ENCODE measurements at places on chromosomes 4 and X.

DNA sequence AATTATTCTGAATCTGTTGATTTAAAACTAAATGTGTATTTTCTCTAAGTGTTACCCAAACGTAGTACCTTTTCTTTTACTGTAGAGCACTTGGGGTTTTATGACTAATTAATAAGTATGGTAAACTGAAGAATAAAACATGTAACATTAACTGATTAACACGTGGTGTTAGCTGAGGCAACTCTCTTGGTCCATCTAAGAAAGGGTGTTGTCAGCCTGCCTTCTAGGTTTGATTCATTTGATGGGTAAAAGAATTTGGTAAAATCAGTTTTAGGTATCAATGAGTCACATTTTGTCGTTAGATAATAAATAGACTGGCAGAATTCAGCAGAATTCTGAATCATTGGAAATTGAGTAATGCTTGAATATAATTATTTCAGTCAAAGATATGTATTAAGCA lies 99.7 kb downstream of the AFF1 start:
- peaks cover 99% of the 10 kb centered on the region for H3K4me1 ChIP-seq
- H3K36me3 ChIP-seq: no peaks in the 10 kb centered on the region
- H3K27me3 ChIP-seq: no peaks in the 10 kb centered on the region
- DNase-seq: no peak

DNA sequence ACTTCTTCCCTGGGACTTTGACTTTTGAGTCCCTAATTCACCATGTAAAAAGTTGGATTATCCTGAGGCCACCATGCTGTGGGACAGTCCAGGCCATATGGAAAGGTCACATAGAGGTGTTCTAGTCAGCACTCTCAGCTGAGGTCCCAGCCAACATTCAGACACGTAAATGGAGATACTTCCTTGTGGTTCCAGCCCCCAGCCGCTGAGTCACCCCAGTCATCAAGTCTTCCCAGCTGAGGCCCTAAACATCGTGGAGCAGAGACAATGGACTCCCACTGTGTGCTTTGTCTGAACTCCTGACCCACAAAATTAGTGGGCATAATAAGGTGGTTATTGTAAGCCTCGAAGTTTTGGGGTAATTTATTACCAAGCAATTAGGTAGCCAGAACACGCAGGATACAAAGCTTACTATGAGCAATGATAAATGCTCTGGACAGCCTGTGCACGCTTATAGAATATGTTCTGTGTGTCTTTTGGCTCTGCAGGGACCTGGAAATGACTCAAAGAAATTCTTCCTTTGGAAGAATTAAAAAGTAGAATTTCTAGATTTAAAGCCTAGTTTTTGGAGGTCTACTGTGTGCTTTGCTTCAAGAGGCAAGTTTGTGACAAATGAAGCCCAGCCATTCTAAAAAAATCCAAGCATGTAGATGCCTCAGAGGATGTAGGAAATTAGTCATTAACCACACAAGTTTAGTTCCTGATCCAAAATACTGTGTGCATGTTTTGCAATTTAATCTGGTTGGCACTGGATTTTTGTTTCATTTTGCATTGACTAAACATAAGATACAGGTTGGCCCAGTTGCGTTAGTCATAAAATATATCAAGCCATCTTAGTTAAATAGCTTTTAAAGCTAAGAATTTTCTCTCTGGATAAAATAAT lies 33.2 kb upstream of the SLC9A7 start:
- H3K27me3 ChIP-seq: no peaks in the 10 kb centered on the region
- no peak overlapping the region for H3K27ac ChIP-seq
- H3K4me3 ChIP-seq: no peak overlapping the region
- DNase-seq: no peak

GRCh38 chr4:1991087-1991486 lies 17.7 kb downstream of the NELFA start:
- H3K36me3 ChIP-seq: no peaks in the 10 kb centered on the region
- H3K27ac ChIP-seq: no peak overlapping the region
- DNase-seq: no peak
- H3K27me3 ChIP-seq: no peaks in the 10 kb centered on the region

GRCh38 chr4:152460488-152460887 lies 75.4 kb downstream of the FBXW7 start:
- no peak for DNase-seq
- H3K27me3 ChIP-seq: no peaks in the 10 kb centered on the region
- H3K36me3 ChIP-seq: no peaks in the 10 kb centered on the region
- H3K27ac ChIP-seq: no peak overlapping the region

DNA sequence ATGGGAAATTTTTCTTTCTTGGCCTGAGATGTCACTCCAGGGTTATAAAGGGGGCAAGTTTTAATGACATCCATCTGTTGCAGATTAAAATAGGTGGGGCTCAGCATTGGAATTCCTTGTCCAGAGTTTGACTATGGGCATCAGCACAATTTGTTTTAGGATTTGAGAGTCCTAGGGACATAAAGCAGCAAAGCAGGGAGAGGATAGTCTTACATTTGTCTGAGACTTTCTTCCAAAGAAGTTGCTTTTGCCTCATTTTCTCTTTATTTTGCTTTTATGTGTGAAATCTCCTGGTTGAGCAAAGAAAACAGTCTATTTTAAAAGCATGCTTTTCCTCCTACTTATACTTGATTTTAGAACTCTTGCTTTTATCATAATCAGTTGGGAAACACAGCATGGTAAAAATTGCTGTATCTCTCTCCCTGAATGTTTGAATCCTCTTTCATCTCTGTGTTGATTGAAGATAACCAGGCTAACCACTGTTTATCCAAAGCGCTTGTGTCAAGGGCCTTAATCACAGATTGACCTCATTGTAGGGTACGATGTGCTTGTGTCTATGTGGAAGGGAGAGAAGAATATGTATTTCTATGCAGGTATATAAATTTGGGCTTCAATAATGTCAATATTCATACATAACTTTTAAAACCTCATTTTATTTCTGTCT lies 121.5 kb downstream of the ANK2 start:
- no peak for DNase-seq
- peak overlapping the region; percentile 37 for H3K27ac ChIP-seq
- peaks cover 6% of the 10 kb centered on the region for H3K4me1 ChIP-seq
- no peaks in the 10 kb centered on the region for H3K27me3 ChIP-seq

DNA sequence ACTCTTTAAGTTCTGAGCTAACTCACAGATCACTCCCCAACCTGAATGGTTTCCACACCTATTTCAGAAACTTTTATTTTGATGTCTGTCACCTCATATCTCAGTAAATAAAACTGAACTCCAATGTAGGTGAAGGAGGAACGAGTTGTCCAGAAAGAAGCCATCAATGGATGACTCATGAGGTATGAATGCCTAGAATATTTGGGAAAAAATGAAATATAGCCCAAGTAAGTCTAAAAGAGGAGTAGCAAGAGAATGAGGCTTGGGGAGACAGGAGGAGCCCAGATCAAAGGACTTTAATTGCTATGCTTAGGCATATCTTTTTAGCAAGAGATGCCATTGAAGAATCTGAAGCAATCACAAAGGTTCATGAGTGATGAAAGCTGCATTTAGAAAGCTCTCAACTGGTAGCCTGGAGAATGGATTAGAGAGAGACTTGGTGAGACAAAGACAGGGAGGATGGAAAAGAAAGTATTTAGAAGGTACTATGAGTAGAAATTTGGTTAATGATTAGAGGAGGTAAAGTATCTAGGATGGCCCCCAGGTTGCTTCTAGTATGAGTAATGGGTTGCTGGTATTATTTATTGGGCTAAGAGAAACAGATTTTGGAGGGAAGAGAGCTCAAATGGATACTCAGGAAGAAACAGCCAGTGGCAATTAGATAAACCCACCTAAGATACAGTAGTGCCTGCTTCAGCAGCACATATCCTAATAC lies 39.4 kb downstream of the NOCT start:
- no peaks in the 10 kb centered on the region for H3K36me3 ChIP-seq
- H3K27ac ChIP-seq: no peak overlapping the region
- H3K4me3 ChIP-seq: no peak overlapping the region

DNA sequence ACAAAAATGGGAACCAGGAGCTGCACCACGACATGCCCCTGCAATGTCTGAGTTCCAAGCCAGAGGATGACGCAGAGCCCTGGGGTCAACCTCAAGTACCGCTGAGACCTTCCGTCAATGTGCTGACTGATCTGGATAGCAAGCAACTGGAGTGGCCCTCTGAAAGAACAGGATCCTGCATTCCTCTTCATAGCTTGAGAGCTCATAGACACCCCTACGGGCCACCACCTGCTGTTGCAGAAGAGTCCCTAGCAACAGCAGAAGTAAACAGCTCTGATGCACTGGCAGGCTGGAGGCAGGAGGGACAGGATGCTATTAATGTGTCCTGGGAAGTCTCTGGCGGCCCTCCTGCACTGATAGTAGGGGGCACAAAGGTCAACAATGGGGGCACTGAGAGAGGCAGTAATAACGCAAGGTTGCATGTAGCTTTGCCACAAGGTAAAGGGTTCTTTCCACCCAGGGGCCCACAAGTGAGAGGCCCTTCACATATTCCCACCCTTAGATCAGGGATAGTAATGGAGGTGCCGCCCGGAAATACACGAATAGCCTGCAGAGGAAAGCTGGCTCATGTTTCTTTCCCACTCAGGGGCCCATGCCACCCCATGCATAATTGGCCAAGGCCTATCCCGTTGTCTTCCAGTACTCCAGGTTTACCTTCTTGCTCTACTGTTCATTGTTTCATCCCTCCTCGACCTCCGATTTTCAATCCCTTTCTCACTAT lies 1.3 kb downstream of the PRR32 start:
- H3K4me3 ChIP-seq: no peak overlapping the region
- H3K36me3 ChIP-seq: no peaks in the 10 kb centered on the region
- no peak for DNase-seq
- H3K27me3 ChIP-seq: no peaks in the 10 kb centered on the region
- H3K27ac ChIP-seq: no peak overlapping the region
- H3K4me1 ChIP-seq: no peaks in the 10 kb centered on the region

- H3K4me1 ChIP-seq: no peaks in the 10 kb centered on the region
- no peaks in the 10 kb centered on the region for H3K27me3 ChIP-seq
- DNase-seq: no peak
- H3K27ac ChIP-seq: no peak overlapping the region
- peak overlapping the region; percentile 32 for H3K4me3 ChIP-seq
Observed at GRCh38 chr4:139633661-139634060, 32.0 kb upstream of the MGST2 start.

DNA sequence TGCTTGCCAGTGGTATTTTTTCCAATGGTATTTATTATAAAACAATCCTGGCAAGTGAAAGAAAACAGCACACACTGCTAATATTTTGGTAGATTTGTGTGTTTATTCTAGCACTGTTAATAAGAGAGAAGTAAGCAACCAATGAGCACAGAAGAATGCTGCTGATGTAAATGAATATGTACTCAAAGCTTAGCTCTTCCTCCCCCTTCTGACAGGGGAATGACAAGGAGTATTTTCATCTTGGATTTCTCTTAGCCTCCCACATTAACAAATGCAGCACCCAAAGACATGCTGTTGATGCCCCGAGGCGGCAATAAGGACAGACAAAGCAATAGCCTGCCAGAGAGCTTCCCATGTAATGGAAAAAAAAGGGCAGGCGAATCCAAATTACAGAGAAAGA lies 18.6 kb downstream of the ARHGAP6 start:
- H3K4me1 ChIP-seq: no peaks in the 10 kb centered on the region
- H3K4me3 ChIP-seq: no peak overlapping the region
- no peaks in the 10 kb centered on the region for H3K36me3 ChIP-seq
- DNase-seq: no peak

DNA sequence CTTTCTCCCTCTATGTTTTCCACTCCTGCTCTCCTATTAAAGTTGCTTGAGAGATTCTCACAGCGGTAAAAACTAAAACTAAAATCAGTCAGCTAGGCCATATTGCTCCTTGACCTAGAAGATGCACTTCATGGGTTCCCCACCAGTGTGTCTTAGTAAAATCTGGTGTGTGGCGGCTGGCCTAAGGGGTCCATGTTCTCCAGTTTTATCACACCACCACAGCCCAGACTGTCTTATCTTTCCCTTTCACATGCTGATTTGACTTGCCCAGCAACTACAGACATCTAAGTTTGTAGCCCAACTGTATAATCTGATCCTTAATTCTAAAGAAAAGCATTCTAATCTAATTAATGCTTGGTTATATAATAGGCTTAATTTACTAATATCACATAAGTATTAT lies 68.0 kb downstream of the ATP8A1 start:
- no peaks in the 10 kb centered on the region for H3K4me1 ChIP-seq
- no peak overlapping the region for H3K4me3 ChIP-seq
- no peaks in the 10 kb centered on the region for H3K36me3 ChIP-seq
- no peak overlapping the region for H3K27ac ChIP-seq
- DNase-seq: no peak

GRCh38 chr4:12036450-12036849 lies 607.8 kb upstream of the HS3ST1 start:
- H3K36me3 ChIP-seq: no peaks in the 10 kb centered on the region
- H3K4me1 ChIP-seq: no peaks in the 10 kb centered on the region
- no peak overlapping the region for H3K27ac ChIP-seq

GRCh38 chr4:71923070-71923469 lies 108.7 kb upstream of the NPFFR2 start:
- H3K27ac ChIP-seq: no peak overlapping the region
- no peak for DNase-seq
- no peaks in the 10 kb centered on the region for H3K36me3 ChIP-seq
- no peak overlapping the region for H3K4me3 ChIP-seq
- H3K4me1 ChIP-seq: no peaks in the 10 kb centered on the region

- no peak for DNase-seq
- no peaks in the 10 kb centered on the region for H3K4me1 ChIP-seq
- no peaks in the 10 kb centered on the region for H3K27me3 ChIP-seq
- no peak overlapping the region for H3K4me3 ChIP-seq
Observed at GRCh38 chrX:41722214-41722613, 1.8 kb upstream of the GPR82 start.

- no peaks in the 10 kb centered on the region for H3K27me3 ChIP-seq
- no peaks in the 10 kb centered on the region for H3K4me1 ChIP-seq
- no peak overlapping the region for H3K27ac ChIP-seq
- H3K4me3 ChIP-seq: no peak overlapping the region
- no peak for DNase-seq
- H3K36me3 ChIP-seq: no peaks in the 10 kb centered on the region
Observed at GRCh38 chr4:25442863-25443307, 65.8 kb downstream of the ANAPC4 start.

DNA sequence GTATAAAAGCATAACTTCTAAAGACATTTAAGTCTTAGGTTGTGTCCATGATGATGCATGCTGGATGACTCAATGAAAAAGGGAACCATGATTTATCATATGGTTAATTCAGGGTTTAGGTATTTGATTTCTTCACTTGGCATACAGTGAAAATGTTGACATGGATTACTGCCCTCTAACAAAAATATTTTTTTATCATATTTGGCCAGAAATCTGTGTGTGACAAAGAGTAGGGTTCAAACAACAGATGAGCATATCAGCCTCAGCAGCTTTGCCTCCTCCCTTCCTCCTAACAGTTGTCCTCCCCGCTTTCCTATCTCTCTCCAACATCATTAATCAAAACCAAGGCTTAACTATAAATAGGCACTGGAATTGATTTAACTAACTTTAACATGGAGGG lies 46.3 kb downstream of the ARHGAP6 start:
- H3K27me3 ChIP-seq: no peaks in the 10 kb centered on the region
- no peak for DNase-seq
- no peaks in the 10 kb centered on the region for H3K36me3 ChIP-seq
- H3K27ac ChIP-seq: no peak overlapping the region

GRCh38 chr4:106898621-106899230 lies 137.4 kb downstream of the DKK2 start:
- H3K4me3 ChIP-seq: no peak overlapping the region
- no peak overlapping the region for H3K27ac ChIP-seq
- peaks cover 2% of the 10 kb centered on the region for H3K4me1 ChIP-seq

GRCh38 chrX:6149060-6149872 lies 79.4 kb downstream of the NLGN4X start:
- no peak overlapping the region for H3K27ac ChIP-seq
- no peaks in the 10 kb centered on the region for H3K4me1 ChIP-seq
- H3K36me3 ChIP-seq: no peaks in the 10 kb centered on the region
- H3K4me3 ChIP-seq: no peak overlapping the region
- no peaks in the 10 kb centered on the region for H3K27me3 ChIP-seq

- H3K27ac ChIP-seq: no peak overlapping the region
- no peaks in the 10 kb centered on the region for H3K36me3 ChIP-seq
- no peak overlapping the region for H3K4me3 ChIP-seq
- peaks cover 12% of the 10 kb centered on the region for H3K4me1 ChIP-seq
Observed at GRCh38 chr4:2295900-2296442, 34.1 kb upstream of the MXD4 start.

Measured in vagina (tissue), 2 donors.